CD4-positive, CD25-positive, alpha-beta regulatory T cell (primary cell): ENCODE measurements at places on chromosomes 4 and X. TPM values are rescaled to one million over a fixed set of nuclear protein-coding genes. Genes with fewer than 3 reads are reported as not detected.

The SLC10A6 gene
- total RNA-seq = not detected

The SPANXC gene
- total RNA-seq = not detected

The ENPEP gene
- total RNA-seq = 0.25 TPM

The BTK gene
- total RNA-seq = 2.7 TPM

The GPM6B gene
- not detected for total RNA-seq

The BEND4 gene
- 0.30 TPM for total RNA-seq

The ALAS2 gene
- total RNA-seq = not detected

The IL15 gene
- 2.3 TPM for total RNA-seq

The CLDN22 gene
- total RNA-seq = not detected

The BEX2 gene
- total RNA-seq = 25.7 TPM

The MAGEC3 gene
- not detected for total RNA-seq
